ENCODE measurements at places on chromosomes 5 and 9.

- DNase-seq: no peak
These were observed 15.7 kb downstream of the PHF2 start for GRCh38 chr9:93592008-93592642.

- no peak for DNase-seq
These were observed 223.8 kb downstream of the SEC61B start for GRCh38 chr9:99445920-99446319.

- DNase-seq: no peak
These were observed 7.5 kb downstream of the CD74 start for GRCh38 chr5:150404941-150405816.

DNA sequence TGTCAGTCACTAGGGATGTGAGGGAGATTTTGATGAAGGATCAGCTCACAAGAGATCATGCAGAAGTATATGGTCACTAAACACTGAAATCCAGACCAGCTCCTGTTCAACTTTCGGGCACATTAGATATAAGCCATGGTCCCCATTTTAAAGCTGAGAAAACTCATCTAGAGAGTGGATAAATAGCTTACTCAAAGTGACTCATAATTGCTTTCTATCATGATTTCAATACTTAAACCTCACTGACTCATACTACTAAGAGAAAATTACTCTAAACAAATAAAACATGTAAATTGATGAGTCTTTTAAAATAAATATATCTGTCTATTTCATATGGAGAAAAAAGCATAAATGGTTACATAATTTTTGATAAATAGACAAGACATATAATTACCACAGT lies 567.7 kb downstream of the TLR4 start:
- DNase-seq: no peak

DNA sequence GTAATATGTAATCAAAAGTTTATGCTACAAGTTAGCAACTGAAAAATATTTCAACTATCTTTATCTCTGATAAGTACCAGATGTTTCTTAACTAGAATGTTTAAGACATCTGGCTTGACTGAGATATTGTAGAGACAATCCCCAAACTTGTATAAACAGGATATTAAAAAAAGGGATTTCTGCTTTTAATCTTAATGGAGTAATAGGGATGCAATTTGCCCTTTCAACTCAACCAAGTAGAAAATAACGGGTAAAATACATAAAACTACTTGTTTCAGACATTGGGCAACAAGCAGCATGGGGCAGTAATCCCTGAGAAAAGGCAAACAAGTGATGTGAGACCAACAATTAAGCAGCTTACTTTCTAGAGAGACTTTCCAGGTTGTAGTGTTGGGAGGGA lies 9.4 kb upstream of the ADAMTS12 start:
- no peak for DNase-seq

GRCh38 chr9:127974769-127975261 lies 6.0 kb downstream of the EEIG1 start:
- no peak for DNase-seq

DNA sequence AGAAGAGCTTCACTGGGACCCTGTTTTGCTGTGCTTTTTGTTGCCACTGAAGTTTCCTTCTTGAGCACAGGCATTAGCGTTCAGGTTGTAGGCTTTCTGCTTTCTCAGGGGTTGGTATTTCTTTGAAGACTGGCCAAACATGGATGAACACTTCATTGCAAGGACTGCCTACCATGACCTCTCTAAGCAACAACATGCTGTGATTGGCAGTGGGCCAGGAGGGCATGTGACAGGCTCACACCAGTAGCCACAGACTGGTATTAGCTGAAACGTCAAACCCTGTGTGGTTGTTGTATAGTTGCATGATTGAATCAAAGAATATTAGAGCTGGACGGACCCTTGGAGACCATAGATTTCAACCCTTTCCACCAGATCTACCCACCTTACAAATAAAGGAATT lies 20.0 kb upstream of the MLANA start:
- no peak for DNase-seq

- DNase-seq: no peak
These were observed 259.7 kb upstream of the ZNF608 start for GRCh38 chr5:125006011-125006685.

- no peak for DNase-seq
These were observed 18.9 kb downstream of the TRIP13 start for GRCh38 chr5:911601-912000.

GRCh38 chr5:64341340-64341739 lies 164.5 kb upstream of the RGS7BP start:
- no peak for DNase-seq

- DNase-seq: no peak
These were observed 24.9 kb downstream of the FRMPD1 start for GRCh38 chr9:37675661-37676060.

- DNase-seq: no peak
These were observed 4.9 kb downstream of the AK6 start for GRCh38 chr5:69364414-69364813.

- DNase-seq: no peak
These were observed 125.3 kb upstream of the ABCA1 start for GRCh38 chr9:105053209-105053652.

- DNase-seq: no peak
These were observed 25.5 kb downstream of the AGTPBP1 start for GRCh38 chr9:85716031-85716877.

DNA sequence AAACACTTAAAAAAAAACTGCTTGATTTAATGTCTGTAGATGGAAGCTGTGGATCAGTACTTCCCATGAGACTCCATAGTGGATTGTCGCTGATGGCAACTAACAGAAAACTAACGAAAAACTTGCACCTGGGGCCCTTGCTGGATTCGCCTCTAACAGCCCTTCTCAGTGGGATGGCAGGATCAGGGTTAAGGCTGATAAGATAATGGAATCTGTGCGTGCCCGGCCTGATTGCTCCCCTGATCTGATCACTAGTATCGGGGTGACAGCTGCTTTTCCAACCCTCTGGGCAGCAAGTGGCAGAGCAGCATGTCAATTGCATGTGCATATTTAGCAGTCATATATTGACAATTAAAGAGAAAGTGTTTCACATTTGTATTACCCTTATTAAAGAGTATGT lies 185.8 kb upstream of the ELAVL2 start:
- DNase-seq: no peak

GRCh38 chr9:100581661-100582060 lies 3.8 kb downstream of the CAVIN4 start:
- DNase-seq: no peak

GRCh38 chr9:1117439-1117838 lies 67.3 kb downstream of the DMRT2 start:
- DNase-seq: no peak

DNA sequence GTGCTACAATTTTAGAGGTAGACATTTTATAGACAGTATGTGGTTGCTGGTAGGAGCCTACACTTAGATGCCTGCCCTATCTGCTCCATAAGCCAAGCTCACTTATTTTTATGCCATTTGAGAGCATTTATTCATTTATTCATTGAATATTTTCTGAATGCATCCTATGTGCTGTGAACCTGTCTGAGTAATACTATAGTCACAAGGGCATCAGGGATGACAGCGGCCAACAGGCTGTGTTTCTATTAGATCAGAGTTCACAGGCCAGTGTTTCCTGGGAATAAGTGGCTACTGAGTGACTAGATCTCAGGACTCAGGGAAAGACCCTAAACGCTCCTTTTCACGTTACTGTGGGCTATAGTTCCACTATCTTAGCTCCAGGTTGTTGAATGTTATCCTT lies 235.2 kb upstream of the MSX2 start:
- DNase-seq: no peak

- DNase-seq: peak; percentile 17
These were observed 534.7 kb downstream of the CDH10 start for GRCh38 chr5:24110004-24110615.

DNA sequence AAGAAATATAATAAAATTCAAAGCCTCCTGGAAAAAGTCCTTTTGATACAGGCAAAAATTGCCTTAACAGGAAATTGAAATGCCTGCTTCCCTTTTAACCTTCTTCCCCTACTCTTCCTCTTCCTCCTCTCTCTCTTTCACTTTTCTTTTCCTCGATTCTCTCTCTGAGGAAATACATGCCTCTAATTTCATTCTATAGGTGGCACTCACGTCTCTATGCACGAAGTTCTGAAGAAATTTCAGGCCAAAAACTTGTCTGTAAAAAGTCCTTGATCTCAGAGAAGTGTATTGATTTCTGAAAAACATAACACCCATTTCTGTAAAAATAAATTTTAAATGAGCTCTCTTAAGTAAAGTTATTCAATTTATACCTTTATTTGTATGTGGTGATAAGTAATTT lies 371.7 kb upstream of the IRX4 start:
- no peak for DNase-seq

DNA sequence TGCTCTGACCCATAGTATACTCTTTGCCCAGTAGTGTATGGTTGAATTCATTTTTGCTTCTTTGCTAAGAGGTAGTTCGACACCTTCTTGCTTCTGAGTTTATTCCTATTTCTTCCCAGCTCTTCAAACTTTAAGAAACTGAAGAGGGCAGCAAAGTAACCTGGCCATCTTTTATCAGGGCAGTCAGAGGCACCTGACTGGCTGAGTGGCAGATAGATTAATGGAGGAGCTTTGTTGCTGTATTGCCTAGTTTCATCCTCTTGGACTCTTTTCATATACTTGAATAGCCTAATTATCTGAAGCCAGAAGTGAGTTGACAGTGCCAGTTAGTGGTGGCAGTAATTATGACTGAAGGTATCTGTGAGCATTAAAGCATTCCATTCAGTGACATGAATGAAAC lies 82.5 kb downstream of the UHRF2 start:
- DNase-seq: no peak

DNA sequence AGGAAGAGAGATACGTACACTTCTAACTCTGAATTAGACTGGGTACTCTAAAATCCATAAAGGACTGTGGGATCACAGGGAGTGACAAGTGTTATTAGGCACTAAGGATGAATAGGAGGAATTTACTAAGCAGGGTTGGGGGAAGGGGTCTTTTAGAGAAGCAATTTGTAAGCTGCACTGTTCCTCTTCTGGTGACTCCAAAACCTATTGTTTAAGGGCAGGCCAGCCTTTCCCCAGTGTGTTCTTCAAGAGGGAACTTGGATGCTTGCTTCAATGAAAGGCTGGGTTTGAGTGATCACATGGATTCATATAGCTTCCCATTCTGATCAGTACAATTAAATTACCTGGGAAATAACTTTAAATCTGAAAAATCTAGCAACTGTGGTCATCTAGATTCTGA lies 71.8 kb downstream of the STX17 start:
- DNase-seq: no peak

DNA sequence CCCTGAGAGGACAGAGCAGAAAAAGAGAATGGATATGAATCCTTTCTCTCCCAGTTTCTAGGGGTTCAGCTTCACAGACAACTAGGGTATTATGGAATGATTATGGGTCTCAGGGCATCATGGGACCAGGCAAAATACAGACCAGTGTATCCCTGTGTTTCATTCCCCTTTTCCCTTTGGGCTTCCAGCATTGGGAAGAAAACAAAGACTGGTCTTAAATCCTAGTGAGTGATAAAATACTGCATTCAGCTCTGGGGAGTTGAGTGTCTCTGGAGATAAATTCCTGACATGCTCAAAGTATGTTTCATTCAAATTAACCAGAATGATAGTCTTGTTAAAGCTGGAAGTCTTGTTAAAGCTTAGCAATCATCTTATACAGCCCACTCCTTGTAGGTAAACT lies 2.4 kb upstream of the POU4F3 start:
- DNase-seq: no peak

DNA sequence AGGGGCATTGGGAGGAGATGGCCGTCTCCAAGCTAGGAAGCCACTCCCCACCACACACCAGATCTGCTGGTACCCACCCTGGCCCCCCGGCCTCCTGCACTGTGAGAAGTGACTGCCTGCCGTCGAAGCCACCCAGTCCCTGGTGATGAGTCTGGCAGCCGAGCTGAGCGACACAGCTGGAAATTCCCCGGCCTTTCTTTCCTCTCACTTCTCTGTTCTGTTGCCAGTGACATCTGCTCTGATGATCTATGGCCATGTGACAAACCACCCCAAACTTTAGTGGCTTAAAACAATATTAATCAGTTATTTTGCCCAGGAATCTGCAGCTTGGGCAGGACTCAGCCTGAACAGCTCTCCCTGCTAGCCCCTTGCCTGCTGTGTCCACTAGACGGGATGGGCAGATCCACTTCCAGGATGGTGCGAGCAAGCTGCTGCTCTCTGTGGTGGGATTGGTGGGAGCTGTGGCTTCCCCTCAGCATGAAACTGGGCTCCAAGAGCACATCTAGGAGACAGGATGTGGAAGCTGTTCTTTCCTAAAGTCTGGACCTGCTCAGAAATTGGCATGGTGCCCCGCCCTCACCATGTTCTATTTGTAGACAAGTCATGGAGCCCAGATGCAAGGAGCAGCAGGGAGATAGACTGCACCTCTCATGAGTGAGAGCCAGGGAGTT lies 211.2 kb downstream of the GADD45G start:
- DNase-seq: no peak

DNA sequence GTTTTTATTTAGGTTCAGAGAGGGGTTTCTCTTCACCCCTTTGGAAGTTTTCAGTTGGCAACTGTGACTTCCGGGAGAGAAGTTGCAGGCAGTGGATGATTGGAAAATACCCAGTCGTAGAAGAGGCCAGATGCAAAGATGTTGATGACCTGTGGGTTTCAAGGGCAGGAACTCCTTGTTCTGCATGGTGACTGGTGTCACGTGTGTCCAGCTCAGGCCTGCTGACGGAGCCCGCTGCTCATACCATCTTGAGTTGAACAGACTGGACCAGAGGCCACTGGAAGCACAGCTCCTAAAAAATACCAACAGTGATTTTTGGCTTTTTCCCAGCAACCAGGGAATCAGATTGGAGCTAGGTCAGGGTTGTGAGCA lies 243.9 kb upstream of the KLF4 start:
- DNase-seq: no peak

- no peak for DNase-seq
These were observed 631 bp upstream of the RCL1 start for GRCh38 chr9:4792054-4792571.

GRCh38 chr5:142023836-142024235 lies 11.0 kb upstream of the GNPDA1 start:
- DNase-seq: no peak

Measured in forelimb muscle (tissue), 1 donor.